NCI-H2029 treated with DMSO at 0.1 percent for 48 hours (cell line): ENCODE measurements at places on chromosomes 11 and 22.

DNA sequence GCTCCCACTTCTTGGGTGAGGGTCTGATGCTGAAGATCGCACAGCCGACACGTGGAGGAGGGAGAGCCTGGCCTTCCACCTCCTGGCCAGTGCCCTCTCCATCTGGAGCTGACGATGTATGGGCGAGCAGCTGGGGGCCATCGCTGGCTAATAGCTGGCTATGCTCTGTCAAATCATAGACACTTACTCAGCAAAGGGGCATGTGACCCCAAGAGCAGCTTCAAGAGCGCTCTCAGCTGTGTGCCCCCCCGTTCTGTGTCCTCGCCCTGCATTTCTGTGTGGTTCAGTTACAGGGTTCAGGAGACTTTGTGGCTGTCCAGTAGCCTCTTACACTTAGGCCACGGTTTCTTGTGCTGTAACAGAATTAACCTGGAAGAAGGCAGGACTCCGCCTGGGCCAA is 26.4 kb downstream of the FBLN1 start:
- DNase-seq, result no peak

GRCh38 chr11:24560324-24560723 is 63.5 kb downstream of the LUZP2 start:
- DNase-seq, result no peak

DNA sequence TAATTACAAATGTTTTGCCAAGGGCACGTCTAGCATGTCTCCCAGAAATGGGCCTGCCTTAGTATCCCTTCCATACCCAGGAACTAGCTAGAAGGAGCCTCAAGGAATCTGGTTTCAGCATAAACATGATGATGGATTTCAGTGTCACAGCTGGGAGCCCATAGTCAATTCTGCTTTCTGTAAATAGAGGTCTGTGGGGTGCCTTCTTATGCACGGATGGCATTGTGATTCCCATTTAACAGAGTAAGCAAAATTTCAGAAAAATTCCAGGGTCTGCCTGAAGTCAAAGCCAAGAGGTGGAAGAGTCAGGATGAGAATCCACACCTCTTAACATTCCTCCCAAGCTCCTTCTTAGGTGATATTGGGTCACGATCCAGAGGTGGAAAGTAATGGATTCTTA is 12.1 kb downstream of the DUSP18 start:
- no peak for DNase-seq

- DNase-seq, result no peak
These were observed 2.3 kb downstream of the ASCL2 start for GRCh38 chr11:2267851-2268728.

GRCh38 chr11:32344946-32345345 is 90.4 kb downstream of the WT1 start:
- no peak for DNase-seq
